ENCODE measurements at places on chromosomes 3 and 15.
A peak's percentile ranks its signal among the peaks of the same experiment; 100 is the strongest.

DNA sequence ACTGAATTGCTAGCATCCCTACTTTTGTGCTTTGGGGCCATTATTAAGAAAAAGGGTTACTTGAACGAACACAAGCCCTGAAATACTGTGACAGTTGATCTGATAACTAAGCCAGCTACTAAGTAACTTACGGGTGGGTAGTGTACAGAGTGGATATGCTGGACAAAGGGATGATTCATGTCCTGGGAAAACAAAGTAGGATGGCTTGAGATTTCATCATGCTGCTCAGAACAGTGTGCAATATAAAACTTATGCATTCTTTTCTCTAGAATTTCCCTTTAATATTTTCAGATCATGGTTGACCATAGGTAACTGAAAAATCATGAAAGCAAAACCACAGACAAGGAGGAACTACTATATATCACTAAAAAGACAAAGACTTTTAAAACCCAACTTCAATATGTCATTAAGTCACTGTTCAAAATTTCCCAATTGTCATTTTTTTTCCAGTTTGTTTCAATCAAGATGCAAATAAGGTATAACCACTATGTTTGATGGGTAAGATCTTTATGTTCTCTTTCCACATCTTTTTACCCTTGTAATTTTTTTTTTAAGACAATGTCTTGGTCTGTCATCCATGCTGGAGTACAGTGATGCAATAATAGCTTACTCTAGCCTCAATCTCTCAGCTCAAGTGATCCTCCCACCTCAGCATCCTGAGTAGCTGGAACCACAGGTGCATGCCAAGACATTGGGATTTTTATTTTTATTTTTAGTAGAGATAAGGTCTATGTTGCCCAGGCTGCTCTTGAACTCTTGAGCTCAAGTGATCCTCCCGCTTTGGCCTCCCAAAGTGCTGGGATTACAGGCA lies 67.7 kb downstream of the IFT80 start:
- peak; percentile 15 for DNase-seq

GRCh38 chr3:43542328-43543043 lies 79.3 kb downstream of the ANO10 start:
- no peak for DNase-seq

- DNase-seq: no peak
These were observed 3.0 kb downstream of the ISLR start for GRCh38 chr15:74176262-74177214.

DNA sequence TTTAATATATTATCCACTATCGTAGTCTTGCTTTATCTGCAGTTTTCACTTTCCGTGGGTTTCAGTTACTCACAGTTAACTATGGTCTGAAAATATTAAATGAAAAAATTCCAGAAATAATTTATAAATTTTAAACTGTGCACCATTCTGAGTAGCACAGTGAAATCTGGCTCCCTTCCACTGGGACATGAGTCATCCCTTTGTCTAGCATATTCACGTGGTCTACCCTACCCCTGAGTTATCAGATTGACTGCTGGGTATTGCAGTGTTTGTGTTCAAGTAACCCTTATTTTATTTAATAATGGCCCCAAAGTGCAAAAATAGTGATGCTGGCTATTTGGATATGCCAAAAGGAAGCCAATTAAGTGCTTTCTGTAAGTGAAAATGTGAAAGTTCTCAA lies 539.5 kb upstream of the AGTR1 start:
- peak; percentile 49 for DNase-seq

All from pulmonary artery endothelial cell (primary cell).